ENCODE measurements at places on chromosomes 3 and 15. TPM values are rescaled to one million over a fixed set of nuclear protein-coding genes. Genes with fewer than 3 reads are reported as not detected.

The LRRC28 gene
- 18.8 TPM for total RNA-seq

The NRG4 gene
- not detected for total RNA-seq

The GPR156 gene
- not detected for total RNA-seq

The PLA2G4D gene
- under 0.01 TPM for total RNA-seq

The AMT gene
- total RNA-seq = 1.7 TPM

The GABRB3 gene
- 2.6 TPM for total RNA-seq

The LYZL4 gene
- not detected for total RNA-seq

The HTR3E gene
- total RNA-seq = not detected

The CYP19A1 gene
- not detected for total RNA-seq

The FAH gene
- total RNA-seq = 25.3 TPM

The FETUB gene
- total RNA-seq = not detected

The GCSAM gene
- total RNA-seq = 0.48 TPM

The MOBP gene
- total RNA-seq = not detected

The TAGLN3 gene
- total RNA-seq = 1.1 TPM

The STRIT1 gene
- total RNA-seq = not detected

The TGM4 gene
- 0.48 TPM for total RNA-seq

The CTNNB1 gene
- 860 TPM for total RNA-seq

The FOXL2NB gene
- not detected for total RNA-seq

The PSTPIP1 gene
- total RNA-seq = 0.72 TPM

The SI gene
- total RNA-seq = not detected

The FOXB1 gene
- not detected for total RNA-seq

The DAPK2 gene
- 1.7 TPM for total RNA-seq

The FBN1 gene
- total RNA-seq = 68.0 TPM

The SLC22A14 gene
- under 0.01 TPM for total RNA-seq

The HRG gene
- total RNA-seq = not detected

The AGBL1 gene
- not detected for total RNA-seq

The MYZAP gene
- 1.3 TPM for total RNA-seq

The LRRIQ4 gene
- not detected for total RNA-seq

The STX19 gene
- 0.72 TPM for total RNA-seq

The KNG1 gene
- not detected for total RNA-seq

The LRRC15 gene
- total RNA-seq = not detected

The IGSF10 gene
- under 0.01 TPM for total RNA-seq

The ERC2 gene
- not detected for total RNA-seq

The CACNA2D3 gene
- not detected for total RNA-seq
